LoVo (cell line): ENCODE measurements at places on chromosomes 2 and 18.

- DNase-seq: no peak
These were observed 96.2 kb downstream of the FTCDNL1 start for GRCh38 chr2:199754766-199755165.

GRCh38 chr2:216633616-216634369 lies 573 bp downstream of the IGFBP2 start:
- DNase-seq: no peak

- no peak for DNase-seq
These were observed 225.3 kb downstream of the MC4R start for GRCh38 chr18:60147323-60147722.

GRCh38 chr2:9967053-9967775 lies 15.7 kb downstream of the GRHL1 start:
- no peak for DNase-seq

GRCh38 chr18:57329856-57330255 lies 22.5 kb upstream of the ST8SIA3 start:
- no peak for DNase-seq

- no peak for DNase-seq
These were observed 155.8 kb downstream of the RTN4 start for GRCh38 chr2:54894467-54894866.

DNA sequence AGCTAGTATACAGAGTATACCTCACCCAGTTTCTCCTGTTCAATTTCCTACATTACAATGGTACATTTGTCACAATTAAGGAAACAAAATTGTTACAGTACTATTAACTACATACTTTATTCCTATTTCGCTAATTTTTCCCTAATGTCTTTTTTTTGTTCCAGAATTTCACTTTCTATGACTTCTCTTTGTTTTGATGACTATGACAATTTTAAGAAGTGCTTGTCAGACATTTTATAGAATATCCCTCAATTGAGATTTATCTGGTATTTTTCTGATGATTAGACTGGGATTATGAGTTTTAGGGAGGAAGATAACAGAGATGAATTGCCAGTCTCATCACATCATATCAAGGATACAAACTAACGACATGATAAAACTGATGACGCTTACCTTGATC lies 211.8 kb upstream of the STON1 start:
- no peak for DNase-seq

DNA sequence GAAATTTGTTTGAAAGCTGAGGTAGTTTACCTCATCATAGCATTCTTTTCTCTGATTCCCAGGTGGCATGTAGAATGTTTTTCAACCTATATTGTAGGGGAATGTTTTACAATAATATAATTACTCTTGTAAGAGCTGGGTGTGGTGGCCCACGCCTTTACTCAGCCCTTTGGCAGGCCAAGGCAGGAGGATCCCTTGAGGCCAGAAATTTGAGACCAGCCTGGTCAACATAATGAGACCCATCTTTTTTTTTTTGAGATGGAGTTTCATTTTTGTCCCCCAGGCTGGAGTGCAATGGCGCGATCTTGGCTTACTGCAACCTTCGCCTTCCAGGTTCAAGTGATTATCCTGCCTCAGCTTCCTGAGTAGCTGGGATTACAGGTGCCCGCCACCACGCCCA lies 3.6 kb downstream of the USP39 start:
- no peak for DNase-seq

DNA sequence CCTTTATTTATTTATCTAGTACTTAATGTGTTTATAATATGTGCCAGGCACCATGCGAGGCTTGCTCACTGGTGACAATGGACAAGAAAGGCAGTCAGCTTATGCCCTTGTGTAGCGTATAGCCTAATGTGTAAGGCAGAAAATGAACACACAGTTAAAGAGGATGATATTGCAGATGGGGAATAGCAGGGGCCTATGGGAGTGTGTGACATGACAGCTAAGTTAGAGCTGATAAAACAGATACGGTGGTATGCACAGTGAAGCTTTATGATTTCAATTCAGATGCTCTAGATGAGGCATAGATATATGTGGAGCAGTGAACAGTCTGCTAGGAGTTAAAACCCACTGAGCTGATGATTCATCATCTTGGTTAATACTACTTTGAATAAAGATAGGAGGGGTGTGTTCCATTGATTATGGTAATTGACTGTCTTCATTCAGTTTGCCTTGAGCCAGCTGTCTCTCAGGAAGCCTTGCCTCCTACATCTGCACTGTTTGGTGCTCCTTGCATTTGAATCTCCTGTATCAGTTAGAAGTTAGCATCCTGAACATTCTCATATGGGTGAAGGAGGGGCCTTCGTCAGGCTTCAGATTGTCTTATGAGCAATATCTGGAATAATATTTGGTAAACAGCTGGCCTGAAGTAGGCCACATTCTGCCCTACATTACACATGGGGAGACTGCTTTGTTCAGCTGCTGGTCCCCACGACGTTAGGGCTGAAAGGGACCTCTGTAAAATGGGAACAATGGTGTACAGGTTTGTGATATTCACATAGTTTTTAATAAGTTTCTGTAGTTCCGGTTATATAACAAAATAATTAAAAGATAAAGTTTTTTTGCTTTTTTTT lies 13.2 kb downstream of the MAP4K4 start:
- no peak for DNase-seq

DNA sequence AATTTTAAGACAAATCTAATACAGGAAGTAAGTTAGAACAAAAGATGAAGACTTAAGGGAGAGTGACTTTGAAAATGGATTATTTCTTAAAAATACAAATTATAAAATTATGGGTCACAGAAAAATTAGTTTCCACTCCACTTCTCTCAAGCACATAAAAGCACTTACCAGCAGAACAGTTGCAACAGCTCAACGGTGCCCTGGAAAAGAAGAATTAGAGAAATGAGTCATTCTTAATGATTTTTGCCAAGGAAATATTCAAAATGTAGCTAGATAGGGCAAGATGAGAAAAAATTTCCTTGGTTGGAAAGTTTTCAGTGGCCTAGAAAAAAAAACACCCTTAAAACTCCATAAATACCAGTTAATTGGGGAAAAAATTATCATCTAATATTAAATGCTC lies 2185.6 kb upstream of the CELF4 start:
- DNase-seq: no peak

GRCh38 chr2:100321866-100322820 lies at the start of gene LONRF2:
TSS of gene LONRF2 (minus strand) at chr2:100322501. CDS start at chr2:100322093, 408 bp downstream.
- no peak for DNase-seq

DNA sequence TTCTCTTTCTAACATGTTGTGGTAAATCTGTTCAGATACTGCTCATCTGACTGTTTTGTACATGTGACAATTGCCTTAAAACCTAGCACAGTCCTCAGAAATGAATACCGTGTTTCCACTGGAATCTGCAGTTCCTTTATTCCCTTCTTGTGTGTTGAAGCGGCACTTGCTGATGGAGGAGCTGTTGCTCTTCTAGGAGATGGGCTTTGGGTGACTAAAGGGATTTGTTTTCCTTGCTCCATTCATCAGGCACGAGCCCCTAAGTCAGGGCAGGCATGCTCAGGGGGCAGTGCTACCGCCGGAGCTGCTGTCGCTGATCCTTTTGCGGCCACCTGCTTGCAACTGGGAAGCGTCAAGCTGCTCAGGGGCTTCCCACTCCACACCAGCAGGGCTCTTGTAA lies 32.5 kb upstream of the CEP68 start:
- DNase-seq: no peak

- peak; percentile 38 for DNase-seq
These were observed 72.6 kb downstream of the CTAGE1 start for GRCh38 chr18:22344908-22345670.

- no peak for DNase-seq
These were observed 83.2 kb upstream of the UNC80 start for GRCh38 chr2:209688385-209688784.

GRCh38 chr18:52152036-52152435 lies 188.0 kb upstream of the DCC start:
- no peak for DNase-seq

- no peak for DNase-seq
These were observed 207.2 kb downstream of the LRP1B start for GRCh38 chr2:141923657-141924056.

DNA sequence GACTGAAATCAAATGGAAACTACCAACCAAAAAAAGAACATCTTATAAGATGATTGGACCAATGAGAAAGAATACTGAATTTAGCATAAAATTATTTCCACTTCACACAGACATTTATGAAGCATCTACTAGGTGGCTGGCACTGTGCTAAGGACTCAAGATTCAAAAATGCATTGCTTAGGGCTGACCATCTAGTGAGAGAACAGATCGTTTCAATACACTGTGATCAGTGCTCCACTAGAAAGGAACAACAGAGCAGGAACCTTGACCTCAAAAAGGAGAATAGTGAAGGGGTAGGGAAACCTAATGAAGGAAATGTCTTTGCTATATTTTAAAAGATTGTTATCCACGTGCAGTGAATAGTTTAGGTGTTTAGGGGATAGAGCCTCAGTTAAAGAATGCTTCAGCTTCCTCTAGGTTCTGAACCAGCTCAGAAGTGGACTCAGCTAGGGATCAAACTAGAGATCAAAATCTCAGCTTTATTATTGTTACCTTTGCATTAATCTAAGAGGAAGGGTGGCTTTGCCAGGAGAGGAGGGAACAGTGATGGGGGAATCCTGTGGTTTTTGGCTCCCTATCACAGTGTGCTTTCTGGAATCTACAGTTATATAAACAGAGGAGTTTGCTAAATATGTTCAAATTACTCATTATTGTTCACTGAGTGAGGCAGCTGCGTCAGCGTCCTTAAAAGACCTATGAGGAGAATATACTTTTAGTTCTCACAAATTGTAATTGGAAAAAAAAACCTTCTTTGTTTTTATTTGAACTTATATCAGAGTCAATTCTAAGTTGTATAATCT lies 16.2 kb upstream of the BBS5 start:
- no peak for DNase-seq

- no peak for DNase-seq
These were observed 17.6 kb downstream of the TBC1D8 start for GRCh38 chr2:101133492-101134100.
